Amniotic stem cell (primary cell): ENCODE measurements at places on chromosomes 3 and 15.
A peak's percentile ranks its signal among the peaks of the same experiment; 100 is the strongest.

- DNase-seq, result no peak
These were observed 71.2 kb downstream of the CYP19A1 start for GRCh38 chr15:51267051-51267702.

DNA sequence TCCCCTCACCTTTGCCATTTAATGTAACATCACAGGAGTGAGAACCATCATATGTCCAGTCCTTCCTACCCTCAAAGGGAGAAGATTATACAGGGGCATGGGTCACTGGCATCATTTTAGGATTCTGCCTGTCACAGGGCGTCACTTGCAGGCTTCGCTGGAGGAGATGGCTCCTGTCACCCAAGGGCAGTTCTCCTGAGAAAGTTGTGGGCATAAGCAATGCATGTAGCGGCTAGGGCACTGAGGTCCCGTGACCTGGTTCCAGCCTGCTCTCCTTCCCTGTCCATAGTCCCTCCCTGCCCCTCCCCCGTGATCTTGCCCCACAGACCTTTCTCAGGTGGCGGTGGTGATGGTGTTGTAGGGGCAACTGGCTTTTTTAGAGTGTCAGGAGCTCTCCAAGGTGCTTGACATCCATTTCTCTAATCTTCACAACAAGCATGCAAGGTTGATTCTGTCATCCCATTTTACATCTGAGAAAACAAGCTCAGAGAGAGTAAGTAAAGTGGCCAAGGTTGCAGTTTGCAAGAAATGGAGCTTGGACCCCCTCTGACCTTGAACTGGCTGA, 241.5 kb upstream of the CTDSPL start:
- no peak for DNase-seq

GRCh38 chr15:90184119-90184785, 16.9 kb upstream of the SEMA4B start:
- DNase-seq, result no peak

- no peak for DNase-seq
These were observed 56.4 kb downstream of the IQSEC1 start for GRCh38 chr3:13016721-13017255.

GRCh38 chr3:133940536-133940935, 44.9 kb upstream of the RAB6B start:
- DNase-seq, result no peak

GRCh38 chr15:93983526-93983925, 247.8 kb upstream of the MCTP2 start:
- DNase-seq, result no peak

- no peak for DNase-seq
These were observed 959 bp upstream of the RASA2 start for GRCh38 chr3:141485641-141486495.

DNA sequence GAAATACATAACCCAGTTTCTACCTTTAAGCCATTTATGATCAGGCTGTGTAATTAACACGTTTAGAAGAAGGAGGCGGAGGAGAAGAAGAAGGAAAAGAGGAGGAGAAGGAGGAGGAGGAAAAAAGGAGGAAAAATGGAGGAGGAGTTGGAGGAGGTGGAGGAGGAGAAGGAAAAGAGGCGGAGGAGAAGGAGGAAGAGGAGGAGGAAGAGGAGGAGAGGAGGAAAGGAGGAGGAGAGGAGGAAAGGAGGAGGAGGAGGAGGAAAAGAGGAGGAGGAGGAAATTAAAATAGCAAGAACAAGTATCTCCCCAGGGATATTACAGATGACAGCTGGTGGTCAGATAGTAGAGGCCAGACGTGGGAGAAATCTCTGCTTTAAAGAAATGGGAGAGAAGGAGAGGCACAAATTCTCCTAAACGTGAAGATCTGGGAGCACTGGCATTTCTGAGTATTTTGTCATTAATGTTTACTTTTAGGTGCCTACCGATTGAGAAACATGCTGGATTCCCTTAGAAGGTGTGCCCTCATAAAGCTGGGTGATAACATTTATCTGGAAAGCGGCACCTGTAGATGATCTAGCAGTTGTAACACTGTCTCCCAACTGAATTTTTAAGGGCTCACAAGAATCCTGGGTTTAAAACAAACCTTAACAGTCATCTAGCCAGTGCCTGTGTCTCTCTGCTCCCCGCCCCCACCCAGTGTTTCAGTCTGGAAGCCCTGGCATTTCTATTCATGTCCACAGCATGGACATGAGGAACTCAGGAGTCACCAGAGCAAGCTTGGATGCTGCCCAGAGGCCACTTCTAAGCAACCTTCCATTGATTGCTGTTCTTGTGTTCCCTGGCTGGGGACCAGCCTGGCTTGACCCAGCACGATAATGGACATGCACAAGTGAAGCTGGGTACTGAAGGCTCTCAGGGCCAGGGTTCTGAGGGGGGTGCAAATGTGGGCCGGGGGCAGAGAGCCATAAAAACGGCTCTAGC, 75.2 kb downstream of the CHRNA7 start:
- DNase-seq, result no peak

DNA sequence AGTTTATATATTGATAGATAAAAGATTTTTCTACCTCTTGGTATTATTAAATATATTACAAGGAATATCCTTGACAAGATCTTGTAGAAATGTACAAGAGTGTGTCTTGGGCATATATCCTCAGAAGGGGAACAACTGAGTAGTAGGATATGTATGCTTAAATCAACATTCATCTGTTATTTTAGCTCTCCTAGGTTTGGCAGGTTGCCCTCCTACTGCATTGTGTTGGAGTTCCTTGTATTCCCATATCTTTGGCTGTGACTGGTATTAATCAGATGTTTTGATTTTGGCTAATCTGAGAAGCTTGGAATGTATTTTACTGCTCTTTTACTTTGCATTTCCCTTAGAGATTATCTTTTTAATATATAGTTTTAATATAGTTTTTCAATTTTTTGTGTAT, 4.6 kb downstream of the MYRIP start:
- peak; percentile 19 for DNase-seq

GRCh38 chr3:73504239-73504638, 120.5 kb downstream of the PDZRN3 start:
- DNase-seq, result no peak

DNA sequence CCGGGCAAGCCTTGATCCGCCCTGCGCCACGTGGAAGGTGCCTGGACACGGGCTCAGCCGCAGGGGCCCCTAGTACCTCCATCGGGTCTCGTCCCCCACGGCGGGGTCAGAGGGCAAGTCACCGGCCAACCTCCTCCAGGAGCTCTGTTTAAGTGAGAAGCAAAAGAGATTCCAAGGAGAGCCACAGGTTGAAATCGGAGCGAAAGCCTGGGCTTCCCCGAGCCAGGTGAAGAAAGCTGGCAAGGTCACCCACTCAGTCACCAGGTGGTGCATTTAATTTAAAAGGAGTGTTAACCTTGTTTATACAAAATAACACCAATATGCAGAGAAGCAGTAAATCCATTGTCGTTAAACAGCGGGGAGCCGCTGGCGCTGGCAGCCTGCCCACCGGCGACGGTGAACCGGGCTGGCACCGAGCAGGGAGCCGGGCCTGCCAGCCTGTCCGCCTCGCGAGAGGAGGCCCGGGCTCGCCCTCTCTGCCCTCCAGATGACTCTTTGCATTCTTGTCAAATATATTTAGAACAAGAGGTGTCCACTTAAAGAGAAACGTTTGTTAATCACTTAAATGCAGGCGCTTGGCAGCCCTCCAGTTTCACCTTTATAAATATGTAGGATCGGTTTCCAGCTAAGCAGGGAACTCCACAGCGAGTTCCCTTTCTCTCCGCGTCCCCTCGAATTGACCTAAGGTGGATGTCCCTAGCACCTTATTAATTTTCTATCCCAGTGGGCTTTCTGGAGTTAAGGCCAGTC, 277.3 kb upstream of the NR2F2 start:
- DNase-seq, result no peak

- DNase-seq, result no peak
These were observed 277.4 kb upstream of the NR2E3 start for GRCh38 chr15:71532994-71533393.

DNA sequence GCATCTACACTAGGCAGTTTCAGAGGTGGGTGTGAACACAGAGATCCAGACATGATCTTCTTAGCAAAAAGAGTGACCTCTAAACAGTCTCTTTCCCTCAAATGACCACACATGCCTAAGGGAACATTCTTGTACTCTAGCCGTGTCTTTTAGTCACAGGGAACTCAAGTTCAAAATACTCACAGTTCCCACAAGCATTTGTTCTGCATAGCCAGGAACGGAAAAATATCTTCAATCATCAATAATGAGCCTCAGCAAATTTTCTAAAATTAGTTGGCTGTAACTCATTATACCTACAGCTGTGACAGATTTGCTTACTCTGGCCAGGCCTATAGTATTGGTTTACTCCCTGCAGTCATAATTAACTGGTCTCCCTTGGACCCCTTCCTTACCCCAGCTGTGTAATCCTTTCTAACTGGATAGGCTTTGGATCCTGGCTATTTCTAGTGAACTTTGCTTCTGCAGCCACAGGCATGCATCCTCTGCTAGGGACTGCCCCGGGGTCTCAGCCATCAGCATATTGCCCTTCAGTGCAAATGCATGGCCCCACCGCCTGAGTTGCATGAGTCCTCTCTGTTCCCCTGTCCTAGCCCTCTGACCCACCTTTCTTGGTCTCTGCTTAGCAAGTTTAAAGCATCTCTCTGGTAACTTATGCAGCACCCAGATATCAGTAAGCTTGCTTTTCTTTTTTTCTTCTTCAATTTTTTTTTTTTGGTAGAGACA, 56.0 kb upstream of the HACD2 start:
- peak; percentile 44 for DNase-seq

DNA sequence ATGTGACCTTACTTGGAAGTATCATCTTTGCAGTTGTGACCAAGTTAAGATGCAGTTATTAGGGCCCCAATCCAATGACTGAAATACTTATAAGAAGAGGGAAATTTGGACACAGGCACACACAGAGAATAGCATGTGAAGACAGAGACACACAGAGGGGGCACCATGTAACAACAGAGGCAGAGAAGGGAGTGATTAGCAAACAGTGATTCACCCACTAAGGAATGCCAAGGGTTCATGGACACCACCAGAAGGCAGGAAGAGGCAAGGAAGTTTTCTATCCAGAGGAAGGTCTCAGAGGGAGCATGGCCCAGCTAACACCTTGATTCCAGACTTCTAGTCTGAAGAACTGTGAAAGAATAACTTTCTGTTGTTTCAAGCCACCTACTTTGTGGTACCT, 25.0 kb downstream of the SIDT1 start:
- no peak for DNase-seq

- no peak for DNase-seq
These were observed 391.0 kb upstream of the RARB start for GRCh38 chr3:25037049-25037547.

GRCh38 chr3:186107215-186108105, 1.4 kb downstream of the ETV5 start:
- DNase-seq, result peak; percentile 54

- no peak for DNase-seq
These were observed 127.0 kb upstream of the ICE2 start for GRCh38 chr15:60605879-60606307.

DNA sequence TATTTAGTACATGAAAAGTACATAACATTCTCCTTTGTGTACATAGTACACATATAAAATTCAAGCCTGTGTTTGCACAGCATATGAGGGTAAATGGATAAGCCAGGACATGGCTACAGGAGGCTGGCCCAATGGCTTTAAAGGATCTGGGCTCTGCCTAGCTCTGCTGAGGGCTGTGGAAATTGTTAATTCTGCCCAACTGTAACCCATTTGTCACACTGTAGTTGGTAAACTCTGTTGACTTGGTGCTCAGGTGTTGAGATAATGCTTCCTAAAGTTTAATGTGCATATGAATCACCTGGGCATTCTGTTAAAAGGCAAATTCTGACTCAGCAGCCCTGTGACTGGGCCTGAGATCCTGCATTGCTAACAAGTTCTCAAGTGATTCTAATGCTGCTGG, 196.5 kb upstream of the ZPLD1 start:
- no peak for DNase-seq

GRCh38 chr15:42825599-42825998, 88.7 kb upstream of the CDAN1 start:
- DNase-seq, result no peak

- no peak for DNase-seq
These were observed 35.7 kb upstream of the BLM start for GRCh38 chr15:90681480-90681879.

GRCh38 chr3:182947888-182948287, 32.5 kb downstream of the DCUN1D1 start:
- DNase-seq, result no peak

DNA sequence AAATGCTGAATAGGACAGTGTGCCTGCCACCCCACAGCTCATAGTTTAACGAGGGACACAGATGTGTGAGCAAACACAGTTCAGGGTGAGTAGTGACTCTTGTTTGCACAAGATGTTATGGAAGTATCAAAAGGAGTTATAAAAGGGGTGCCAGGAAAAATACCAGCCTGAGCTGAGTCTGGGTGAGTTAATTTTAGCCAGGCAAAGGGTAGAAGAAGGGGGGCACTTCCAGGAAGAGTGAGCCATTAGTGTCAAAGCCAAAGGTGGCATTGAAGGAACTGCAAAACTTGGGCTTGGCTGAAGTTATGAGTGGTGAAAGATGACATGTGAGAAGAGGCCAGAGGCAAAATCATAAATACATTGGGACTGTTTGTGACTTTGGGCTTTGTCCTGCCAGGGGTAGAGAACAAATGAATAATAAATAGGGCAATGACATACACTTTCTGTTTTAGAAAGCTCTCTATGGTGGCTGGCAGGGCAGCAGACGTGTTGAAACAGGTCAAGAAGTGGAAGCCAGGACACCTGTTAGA, 1.9 kb upstream of the SPPL2A start:
- DNase-seq, result no peak

GRCh38 chr3:183797996-183798395, 27.4 kb downstream of the MAP6D1 start:
- DNase-seq, result no peak

DNA sequence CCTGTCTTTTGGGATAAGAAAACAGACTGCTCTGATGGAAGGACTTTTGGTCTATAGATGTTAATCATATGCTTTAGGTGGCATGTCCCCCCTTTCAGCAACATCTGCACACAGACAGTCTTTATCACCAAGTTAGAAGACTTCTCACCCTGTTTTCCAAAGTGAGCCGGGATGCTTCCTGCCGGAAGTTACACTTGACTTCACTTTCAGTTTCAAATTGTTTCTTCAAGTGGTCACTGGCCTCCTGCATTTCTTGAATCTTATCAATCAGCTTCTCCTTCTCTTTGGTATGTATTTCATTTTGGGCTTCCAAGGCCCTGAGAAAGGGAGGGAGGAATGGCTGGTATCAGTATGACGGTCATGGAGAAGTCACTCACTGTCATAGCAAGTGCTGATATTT, 27.2 kb upstream of the GNB5 start:
- DNase-seq, result no peak

- DNase-seq, result peak; percentile 6
These were observed 985 bp downstream of the LCMT2 start for GRCh38 chr15:43329217-43329959.

- no peak for DNase-seq
These were observed 30.6 kb upstream of the CERS3 start for GRCh38 chr15:100559330-100559729.

DNA sequence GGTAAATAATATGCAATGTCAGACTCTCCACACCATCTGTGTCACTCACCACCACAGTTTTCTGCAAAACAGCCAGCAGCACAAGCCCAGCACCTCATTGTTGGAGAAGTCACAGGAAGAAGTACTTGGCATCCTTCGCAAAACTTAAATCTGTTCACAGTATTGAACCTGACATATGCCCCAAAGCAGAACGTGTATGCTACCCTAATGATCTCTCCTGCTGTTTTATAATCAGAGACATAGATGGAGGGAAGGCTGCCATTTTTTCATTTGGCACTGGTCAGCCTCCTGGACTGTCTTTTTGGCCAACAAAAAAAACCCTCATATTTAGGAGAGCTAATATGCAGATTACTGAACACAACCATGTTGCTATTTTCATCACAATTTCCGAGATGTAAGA, 1272.9 kb downstream of the ROBO1 start:
- DNase-seq, result no peak
